ENCODE measurements at places on chromosomes 6 and 20.

DNA sequence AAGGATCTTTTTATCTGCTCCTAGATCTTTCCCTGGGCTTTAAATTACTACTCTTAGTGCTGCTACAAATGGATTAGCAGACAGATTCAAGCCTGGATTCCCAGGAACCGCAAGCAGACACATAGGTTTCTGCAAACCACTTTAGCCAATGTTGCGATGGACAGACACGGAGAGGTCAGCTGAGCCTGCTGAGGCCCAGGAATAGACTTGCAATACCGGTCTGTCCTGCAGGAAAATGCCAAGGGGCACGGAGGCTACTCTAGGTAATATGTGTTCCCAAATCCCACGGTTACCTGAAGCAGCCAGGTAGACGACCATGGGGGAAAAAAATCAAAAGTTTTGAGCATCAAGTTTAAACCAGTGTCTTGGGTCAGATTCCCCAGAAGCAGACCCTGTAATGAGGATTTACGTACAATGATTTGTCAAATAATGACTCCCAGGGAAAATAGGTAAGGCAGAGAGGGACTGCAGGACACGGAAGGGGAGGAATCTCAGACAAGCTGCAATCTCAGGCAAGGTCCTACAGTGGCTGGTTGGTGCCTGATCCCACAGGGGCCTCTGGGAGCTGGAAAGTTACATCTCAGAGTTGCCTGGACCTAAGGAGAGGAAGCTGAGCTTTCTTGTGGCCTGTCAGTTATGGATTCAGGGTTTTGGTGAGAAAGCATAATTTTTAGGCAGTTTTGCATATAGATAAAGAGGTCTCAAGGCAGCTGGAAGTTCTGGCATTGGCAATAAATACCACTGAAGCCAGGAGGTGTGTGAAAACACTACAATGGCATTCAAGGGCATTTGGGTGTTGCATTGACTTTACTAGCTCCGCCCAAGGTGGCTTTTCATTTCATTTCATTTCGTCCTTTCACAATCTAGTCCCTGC lies 12.5 kb downstream of the OTOR start:
- DNase-seq: no peak

- DNase-seq: no peak
Observed at GRCh38 chr20:37344506-37345338, 1.2 kb upstream of the SRC start.

GRCh38 chr20:8983478-8984345 lies 85.2 kb upstream of the PLCB4 start:
- no peak for DNase-seq

GRCh38 chr6:125233202-125233601 lies 68.6 kb downstream of the HDDC2 start:
- no peak for DNase-seq

GRCh38 chr6:169933251-169933821 lies 181.9 kb downstream of the ERMARD start:
- DNase-seq: peak; percentile 99

- no peak for DNase-seq
Observed at GRCh38 chr6:99378636-99379035, 15.4 kb downstream of the COQ3 start.

GRCh38 chr6:166933396-166933795 lies 23.0 kb downstream of the RNASET2 start:
- no peak for DNase-seq

DNA sequence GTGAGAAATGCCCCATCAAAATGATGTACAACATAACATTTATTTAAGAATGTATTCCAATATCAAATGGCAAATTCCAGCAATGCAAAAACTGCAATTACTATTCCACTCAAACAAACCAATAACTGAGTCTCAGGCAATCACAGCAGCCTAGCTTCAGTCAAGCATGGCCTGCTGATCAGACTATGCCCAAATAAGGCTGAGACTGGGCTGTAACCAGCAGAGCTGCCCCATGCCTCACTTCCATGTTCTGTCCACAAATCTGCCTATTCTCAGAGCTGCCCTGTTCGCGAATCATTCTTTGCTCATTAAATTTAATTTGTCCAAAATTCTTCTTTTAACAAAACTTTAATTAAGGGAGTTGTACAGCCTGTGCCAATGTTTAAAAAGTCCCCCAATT lies 155.4 kb downstream of the FNDC1 start:
- DNase-seq: no peak

DNA sequence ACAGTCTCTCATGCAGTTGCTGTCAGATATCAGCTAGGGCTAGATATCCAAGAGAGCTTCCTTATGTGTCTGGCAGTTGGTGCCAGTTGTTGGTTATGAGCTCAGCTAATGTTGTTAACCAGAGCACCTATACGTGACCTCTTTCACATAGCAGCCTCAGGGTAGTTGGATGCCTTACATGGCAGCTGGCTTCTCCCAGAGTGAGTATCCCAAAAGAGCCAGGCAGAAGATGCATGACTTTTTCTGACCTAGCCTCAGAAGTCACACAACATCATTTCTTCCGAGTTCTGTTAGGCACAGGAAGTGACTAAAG lies 175.7 kb downstream of the VEGFA start:
- no peak for DNase-seq

GRCh38 chr6:38982470-38982869 lies 66.1 kb upstream of the GLP1R start:
- DNase-seq: no peak

- no peak for DNase-seq
Observed at GRCh38 chr6:70821751-70822150, 135.1 kb downstream of the B3GAT2 start.

DNA sequence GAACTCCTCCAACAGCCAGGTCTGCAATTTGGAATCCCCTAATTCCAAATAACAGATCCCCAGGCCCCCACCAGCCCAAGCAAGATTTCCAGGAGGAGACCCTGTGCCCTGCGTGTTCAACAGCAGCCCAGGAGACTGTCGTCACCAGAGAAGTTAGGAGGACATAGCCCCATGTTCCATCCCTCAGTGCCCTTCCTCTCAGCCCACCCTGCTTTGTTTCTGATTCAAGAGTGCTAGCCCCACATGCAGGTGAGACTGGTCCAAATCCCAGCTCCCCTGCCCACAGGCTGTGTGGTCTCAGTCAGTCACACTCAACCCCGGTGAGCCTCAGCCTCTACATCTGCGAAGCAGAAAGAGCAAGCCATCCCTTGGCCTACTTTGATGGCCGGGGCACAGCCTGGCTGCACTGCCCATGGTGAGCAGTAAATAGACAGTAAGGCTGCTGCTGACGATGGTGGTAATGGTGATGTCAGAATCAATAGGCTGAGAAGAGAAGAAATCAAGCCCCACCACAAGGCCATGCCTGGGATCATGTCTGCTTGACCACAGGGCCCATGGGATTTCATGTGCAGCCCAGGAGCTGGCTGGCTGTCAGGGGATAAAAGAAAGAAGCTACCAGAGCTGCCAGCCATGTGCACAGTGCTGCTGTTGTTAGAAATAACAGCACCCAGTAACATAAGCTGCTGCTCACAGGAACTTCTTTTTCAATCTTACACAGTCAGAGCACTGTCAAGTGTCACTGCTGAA lies 51.5 kb upstream of the NXT1 start:
- no peak for DNase-seq

- DNase-seq: no peak
Observed at GRCh38 chr6:33277663-33278391, 904 bp downstream of the B3GALT4 start.

- DNase-seq: no peak
Observed at GRCh38 chr6:106439459-106439858, 78.9 kb downstream of the CRYBG1 start.

- DNase-seq: no peak
Observed at GRCh38 chr6:66499851-66500250, 792.8 kb upstream of the EYS start.

DNA sequence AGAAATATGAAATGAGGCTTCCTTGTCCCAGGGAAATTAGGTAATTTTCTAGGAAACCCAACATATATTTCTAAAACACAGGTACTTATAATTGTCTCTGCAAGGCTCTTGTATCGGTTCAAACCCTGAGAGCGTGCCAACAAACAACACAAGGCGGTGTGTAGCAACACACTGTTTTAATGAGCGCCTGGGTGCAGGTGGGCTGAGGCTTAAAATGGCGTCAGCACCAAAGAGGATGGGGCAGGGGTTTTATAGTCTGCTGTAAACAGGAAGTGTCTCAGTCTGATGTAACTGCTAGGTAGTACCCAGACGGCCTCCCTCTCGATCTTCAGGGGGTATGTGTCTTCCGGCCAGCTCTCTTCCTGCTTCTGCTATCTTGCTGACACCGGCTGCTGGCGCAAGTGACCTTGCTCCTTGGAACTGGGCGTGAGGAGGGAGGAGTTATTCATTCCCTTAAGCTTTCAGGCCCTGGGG lies 69.7 kb downstream of the EPB41L2 start:
- DNase-seq: no peak

DNA sequence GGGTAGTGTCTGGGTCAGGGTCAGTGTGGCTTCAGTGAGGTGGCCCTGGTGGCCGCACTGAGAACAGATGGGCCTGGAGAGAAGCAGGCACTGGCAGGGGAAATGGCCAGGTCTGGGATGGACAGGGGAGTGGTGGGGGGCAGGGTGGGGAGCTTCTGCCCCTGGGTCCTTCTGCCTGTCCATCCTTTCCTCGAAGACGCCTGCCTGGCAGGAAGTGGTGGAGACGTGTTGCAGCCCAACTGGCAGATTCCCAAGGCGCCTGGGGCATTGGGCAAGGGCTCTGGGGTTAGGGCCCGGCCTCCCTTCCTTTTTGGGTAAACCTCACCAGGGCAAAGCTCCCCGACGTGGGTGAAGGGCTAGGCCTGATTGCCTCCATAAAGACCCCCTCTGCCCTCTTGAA lies 10.4 kb downstream of the SRC start:
- no peak for DNase-seq

GRCh38 chr6:31299511-31299910 lies 27.6 kb upstream of the HLA-C start:
- DNase-seq: no peak

DNA sequence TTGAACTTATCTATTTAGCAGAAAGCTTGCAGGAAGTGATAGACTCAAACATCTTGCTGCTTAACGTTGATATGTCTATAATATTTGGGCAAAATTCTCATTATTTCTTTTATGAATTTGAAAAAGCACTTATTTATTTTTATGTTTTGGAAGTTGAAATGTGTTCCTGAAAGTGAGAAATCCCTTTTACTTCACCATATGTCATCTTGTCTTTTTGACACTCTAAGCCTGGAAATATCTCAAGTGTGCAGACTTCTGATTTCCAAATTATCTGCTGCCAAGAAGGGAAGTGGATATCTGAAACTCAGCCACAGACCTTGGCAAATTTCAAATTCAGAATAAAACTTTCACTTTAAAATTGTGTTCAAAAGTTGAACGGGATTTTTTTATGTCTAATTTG lies 368.7 kb upstream of the MANEA start:
- no peak for DNase-seq

GRCh38 chr20:19602675-19603375 lies 155.2 kb upstream of the RIN2 start:
- no peak for DNase-seq

GRCh38 chr6:52233975-52234823 lies 10.1 kb downstream of the IL17F start:
- DNase-seq: no peak

DNA sequence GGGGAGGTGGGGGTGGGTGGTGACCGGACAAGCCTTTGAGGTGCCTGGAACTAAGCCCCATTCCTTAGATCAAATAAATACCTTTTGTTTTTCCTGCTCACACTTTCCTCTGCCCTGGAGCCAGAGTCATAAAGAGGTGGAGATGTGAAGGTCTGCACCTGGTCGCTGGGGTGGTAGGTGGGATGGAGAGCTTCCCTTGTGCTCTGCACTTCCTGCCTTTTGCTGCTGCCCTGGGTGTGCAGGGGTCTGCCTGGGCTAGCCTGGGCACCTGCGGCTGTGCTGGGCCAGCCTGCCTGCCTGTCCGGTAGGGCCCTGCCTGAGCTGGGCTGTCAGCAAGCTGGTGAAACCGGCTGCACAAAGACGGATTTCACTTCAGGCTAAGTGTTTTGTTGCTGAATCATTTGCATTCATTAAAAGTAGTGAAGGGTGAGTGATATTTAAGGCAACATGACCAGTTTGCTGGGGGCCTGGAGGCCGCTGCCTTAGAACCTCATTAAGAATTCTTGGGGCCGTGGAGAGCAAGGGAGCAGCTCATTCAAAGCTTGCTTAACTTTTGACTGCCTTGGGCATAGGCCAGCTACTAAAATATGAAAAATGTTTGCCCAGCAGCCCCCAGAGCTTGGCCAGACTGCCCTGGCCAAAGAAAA lies 20.5 kb downstream of the PTK7 start:
- no peak for DNase-seq

GRCh38 chr20:25319241-25320034 lies 71.2 kb downstream of the ABHD12 start:
- DNase-seq: peak; percentile 40

GRCh38 chr6:100946021-100946540 lies 65.0 kb upstream of the ASCC3 start:
- no peak for DNase-seq

- no peak for DNase-seq
Observed at GRCh38 chr6:167778497-167779128, 48.1 kb upstream of the AFDN start.

GRCh38 chr6:123770247-123770949 lies 33.3 kb upstream of the NKAIN2 start:
- DNase-seq: no peak

- DNase-seq: no peak
Observed at GRCh38 chr20:43936805-43937204, 22.2 kb downstream of the TOX2 start.

GRCh38 chr6:30386166-30386565 lies 41.2 kb downstream of the RPP21 start:
- DNase-seq: no peak

DNA sequence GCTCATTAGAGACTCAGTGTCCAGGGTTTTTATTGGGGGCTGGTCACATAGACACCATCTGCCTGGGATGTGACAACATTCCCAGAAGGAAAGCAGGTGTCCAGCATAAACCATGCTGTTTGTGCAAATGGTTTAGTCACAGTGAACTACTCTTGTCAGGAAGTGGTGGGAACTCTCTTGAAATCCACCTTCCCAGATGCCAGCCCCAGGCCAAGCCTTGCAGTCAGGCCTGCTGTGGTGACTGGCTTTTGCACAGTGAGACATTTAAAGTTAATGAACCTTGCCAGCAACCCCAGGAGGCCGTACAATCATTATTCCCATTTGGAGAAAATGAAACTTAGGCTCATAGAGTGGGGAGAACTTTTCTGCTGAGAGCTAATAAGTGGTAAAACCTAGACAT lies 242.5 kb upstream of the KCNG1 start:
- no peak for DNase-seq

DNA sequence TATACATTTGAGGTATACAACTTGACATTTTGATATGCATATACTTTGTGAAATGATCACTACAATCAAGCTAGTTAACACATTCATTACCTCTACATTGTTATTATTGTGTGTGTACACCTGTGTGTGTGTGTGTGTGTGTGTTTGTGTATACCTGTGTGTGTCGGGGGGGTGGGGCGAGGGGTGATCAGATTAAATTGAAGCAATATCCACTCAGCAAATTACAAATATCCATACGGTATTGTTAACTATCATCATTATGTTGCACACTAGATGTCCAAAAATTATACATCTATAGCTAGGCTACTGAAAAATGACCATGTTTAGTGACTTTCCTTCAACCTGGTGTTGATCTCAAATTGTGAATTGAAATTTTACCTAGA lies 1.8 kb downstream of the RHAG start:
- no peak for DNase-seq

GRCh38 chr6:169189182-169189581 lies 64.5 kb downstream of the THBS2 start:
- DNase-seq: peak; percentile 98
